Activated CD8-positive, alpha-beta memory T cell treated with anti-CD3 and anti-CD28 coated beads for 1 hour (primary cell): ENCODE measurements at places on chromosomes 1 and 21.

DNA sequence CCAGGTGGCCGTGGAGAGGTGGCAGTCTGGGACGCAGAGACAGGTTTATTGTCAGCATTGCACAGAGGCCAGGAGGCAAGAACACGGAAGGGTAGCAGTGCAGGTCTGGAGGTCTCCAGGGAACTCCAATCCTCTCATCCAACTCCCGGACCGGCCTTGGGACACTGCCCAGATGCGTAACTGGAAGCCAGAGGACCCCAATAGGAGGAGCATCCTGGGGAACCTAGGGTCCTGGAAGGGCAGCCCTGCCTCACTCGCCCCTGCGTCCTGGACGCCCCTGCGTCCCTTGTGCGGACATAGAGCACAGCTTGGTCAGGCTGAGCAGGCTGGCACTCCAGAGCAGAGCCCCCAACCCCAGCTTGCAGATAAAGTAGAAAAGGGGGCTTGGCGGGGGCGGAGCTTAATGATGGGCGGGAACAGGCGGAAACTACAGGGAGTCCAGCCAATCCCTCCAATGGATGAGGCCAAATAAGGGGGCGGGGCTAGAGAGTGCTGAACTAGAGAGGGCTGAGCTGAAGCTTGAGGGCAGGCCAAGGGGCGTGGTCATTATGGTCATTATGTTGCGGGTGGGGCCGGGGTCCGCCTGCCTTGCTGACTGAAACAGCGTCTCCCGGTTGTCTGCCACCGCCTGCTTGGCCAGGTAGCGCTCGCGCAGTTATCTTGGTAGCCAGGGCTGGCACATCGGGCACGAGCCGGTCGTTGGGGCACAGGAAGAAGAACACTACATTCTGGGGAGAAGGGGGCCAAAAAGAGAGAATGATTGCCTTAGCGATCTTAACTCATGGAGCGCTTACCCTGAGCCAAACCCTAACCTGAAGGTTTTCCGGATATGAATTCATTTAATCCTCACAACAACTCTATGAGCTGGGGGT lies 3.7 kb upstream of the ARHGEF19 start:
- peak; percentile 27 for DNase-seq

DNA sequence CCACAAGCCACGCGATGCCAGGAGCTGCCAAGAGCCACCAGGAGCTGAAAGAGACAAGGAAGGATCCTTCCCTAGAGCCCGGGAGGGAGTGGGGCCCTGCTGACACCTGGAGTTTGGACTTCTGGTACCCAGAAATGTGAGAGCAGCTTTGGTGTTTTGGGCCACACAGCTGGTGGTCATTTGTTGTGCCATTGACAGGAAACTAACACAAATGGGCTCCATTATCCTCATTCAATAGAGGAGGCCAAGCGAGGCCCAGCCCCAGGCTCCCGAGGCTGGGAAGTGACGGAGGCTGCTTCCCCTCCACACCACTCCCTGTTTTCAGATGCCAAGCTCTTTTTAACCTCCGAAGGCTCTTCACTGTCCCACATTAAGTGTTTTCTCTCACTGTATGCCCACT lies 25.5 kb downstream of the DHRS3 start:
- DNase-seq: no peak

- DNase-seq: no peak
Measured at GRCh38 chr21:14273736-14274538, 58.0 kb downstream of the RBM11 start.

DNA sequence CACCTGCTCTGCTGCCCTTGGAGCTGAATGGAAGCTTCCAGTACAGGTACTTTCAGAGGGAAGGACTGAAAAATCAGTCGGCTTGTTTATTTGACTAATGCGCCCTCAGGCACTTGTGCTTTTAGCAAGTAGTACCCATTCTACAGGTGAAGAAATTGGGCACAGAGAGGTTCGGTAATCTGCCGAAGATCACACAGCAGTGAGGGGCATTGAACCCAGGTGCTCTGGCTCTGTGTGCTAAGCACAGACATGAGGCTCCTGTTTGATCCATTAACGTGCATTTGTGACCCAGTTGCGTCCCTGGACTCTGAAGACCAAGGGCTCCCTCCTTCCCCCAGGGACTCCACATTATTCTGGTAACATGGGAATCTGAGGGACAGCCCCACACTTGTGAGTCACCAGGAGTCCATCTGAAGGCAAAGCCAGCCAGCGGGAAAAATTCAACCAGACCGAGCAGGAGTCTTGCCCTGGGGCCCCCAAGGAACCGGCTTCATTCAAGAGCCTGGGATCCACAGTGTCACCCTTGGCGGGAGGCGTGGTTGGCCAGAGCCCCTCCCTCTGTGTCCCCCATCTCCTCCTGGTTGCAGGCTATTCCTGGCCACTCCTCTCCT lies 192.4 kb upstream of the ARHGEF16 start:
- DNase-seq: no peak

GRCh38 chr1:228687587-228687986 lies 47.7 kb upstream of the RHOU start:
- DNase-seq: no peak

DNA sequence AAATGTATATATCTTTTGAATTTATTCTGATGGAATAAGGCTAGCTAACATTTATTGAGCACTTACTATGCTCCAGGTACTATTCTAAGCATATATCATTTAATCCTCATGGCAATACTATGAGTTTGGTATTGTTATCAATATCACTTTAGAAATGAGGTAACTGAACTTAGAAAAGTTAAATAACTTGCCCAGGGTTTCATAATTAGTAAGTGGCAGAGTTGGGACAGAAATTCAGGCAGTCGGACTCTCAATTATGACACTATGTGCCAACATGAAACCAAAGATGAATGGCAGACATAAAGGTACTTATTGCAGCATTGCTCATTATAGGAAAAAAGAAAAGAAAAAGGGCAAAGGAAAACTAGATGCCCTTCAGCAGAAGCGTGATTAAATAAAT lies 48.2 kb downstream of the RAB3GAP2 start:
- no peak for DNase-seq

DNA sequence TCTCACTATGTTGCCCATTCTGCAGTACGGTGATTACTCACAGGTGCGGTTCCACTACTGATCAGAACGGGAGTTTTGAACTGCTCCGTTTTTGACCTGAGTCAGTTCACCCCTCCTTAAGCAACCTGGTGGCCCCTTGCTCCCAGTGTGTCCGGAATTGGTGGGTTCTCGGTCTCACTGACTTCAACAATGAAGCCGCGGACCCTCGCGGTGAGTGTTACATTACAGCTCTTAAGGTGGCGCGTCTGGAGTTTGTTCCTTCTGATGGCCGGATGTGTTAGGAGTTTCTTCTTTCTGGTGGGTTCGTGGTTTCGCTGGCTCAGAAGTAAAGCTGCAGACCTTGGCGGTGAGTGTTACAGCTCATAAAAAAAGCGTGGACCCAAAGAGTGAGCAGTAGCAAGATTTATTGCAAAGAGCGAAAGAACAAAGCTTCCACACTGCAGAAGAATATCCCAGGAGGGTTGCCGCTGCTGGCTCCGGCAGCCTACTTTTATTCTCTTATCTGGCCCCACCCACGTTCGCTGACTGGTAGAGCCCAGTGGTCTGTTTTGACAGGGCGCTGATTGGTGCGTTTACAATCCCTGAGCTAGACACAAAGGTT lies 17.6 kb upstream of the PARP1 start:
- DNase-seq: no peak

DNA sequence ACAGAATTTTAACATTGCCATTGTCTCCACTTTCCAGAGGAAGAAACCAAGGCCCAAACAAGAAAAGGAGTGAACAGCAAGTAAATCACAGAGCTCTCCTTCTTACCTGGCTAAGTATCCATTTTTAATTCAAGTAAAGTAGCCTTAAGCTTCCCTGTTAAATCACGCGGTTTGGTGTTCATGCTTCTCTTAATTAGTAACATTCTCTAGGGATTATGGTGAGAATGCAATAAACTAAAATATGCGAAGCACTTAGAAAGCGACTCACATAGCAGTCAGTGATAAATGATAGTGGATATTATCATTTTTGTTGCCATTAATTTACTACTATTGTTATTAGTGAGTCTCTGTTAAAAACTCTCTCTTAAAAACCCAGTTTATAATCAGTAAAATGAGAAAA lies 630.5 kb upstream of the TMPRSS15 start:
- no peak for DNase-seq

DNA sequence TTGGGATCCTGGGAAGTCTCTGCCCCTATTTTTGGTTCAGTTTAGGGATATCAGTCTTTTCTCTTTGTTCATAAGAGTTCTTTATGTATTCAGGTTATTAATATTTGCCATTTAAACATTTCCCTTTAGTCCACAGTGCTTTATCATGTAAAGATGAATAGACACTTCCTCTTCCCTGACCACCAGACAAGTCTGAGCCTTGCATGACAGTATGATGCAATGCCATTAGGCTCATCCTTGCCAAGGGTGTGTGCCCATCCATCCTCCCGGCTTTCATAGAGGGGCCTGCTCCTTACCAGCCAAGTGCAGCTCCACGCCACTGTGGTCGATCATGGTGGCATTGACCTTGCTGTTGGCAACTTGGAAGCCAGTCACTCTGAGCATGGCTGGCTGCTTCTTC lies 52.1 kb downstream of the ZSCAN20 start:
- DNase-seq: no peak

DNA sequence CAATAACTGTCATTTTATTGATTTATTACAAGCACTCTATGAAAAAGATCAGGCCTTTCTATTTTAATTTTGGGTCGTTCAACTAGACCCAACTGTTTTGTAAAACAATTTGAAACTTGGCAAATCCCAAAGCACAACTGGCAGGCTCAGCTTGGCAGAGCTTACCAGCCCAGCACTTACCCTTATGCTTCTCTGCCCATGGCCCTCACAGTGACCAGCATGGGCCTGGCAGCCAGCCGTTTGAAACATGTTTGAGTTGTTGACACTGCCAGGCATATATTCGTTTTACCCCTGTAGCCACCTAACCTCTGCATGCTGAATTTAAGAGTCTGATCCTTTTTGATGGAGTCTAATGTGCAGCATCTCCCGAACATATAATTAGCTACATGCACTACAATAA lies 796.7 kb upstream of the ADGRL2 start:
- DNase-seq: no peak

- no peak for DNase-seq
Measured at GRCh38 chr1:2179283-2180013, 15.1 kb downstream of the FAAP20 start.

GRCh38 chr1:246482805-246483568 lies 24.1 kb downstream of the SMYD3 start:
- DNase-seq: no peak

- no peak for DNase-seq
Measured at GRCh38 chr1:171141688-171142415, 43.2 kb upstream of the FMO2 start.

DNA sequence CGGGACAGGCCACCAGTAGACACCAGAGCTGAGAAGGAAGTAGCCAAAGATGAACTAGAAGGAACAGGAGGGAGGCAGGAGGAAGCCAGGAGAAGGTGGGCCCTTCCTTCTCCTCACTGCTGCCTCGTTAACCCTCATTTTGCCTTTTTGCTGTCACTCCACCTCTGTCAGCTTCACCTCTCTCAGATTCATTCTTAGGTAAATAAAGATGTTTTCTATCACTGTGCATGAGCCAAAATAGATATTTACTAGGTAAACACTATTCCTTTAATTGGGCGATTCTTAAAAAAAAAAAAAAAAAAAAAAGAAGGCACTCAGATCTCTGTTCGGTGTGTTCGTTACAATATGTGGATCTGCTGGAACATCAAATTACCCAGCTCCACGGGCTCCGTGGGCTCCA lies 112.3 kb downstream of the GLUL start:
- no peak for DNase-seq
